ENCODE measurements at places on chromosomes 1 and 21.

DNA sequence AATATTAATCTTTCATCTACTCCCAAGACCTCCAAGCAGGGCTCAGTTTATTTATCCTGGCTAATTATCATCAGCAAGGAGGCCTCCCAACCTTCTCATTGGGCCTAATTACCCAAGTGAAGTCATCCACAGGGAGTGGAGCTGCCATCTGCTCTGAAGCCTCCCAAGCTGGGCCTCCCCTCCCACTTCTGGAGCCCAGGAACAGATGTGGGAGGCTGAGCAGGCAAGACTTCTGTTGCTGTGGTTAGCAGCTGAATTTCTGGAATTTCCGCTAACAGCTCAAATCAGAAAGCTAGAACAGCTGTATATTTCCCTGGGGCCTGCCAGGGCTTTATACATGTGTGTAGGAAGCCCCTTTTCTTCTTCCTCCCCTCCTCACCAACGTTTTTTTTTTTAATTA, 127.5 kb downstream of the UCK2 start:
- no peak for DNase-seq

GRCh38 chr1:1881727-1882126, 9.2 kb downstream of the GNB1 start:
- no peak for DNase-seq

GRCh38 chr1:105678334-105678733, 1378.1 kb upstream of the PRMT6 start:
- DNase-seq = no peak

DNA sequence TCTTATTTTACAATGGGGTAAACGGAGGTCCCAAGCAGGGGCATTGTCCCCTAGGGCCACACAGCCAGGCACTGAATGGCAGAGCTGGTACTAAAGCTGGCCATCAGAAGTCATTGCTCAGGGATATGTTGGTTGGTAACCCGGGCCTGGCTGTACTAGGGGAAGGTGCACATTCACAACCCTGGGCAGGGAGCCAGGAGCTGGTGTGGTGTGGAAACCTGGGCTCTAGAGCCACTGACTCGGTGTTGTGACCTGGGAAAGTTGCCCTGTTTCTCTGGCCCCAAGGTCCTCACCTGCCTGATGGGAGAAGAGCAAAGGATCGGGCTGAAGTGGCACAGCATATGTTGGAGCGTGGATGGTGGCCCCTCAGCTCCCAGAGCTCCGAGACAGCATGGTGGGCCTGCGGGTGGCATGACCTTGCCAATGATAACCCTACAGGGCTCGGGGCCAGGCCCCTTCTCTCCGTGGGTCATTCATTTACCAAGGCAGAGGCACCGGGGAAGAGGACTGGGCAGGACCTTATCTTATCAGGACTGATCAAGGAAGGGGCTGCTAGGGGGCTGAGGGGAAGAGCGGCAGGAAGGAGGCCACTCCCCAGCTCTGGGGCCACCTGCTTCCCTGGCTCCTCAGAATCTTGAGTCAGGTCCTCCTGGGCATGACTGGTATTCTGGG, 274.1 kb downstream of the TRABD2B start:
- DNase-seq = no peak

DNA sequence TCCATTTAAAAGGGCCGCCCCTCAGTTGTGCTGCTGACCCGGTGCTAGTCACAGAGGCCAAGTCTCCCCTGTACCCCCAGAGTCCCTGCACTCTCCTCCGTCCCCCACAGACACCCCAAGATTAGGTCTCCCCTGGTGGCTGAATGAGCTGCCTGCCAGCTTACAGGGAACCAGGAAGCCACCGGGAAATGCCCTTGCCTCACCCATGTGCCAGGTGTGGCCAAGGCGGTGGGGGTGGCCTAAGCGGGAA, 32.7 kb downstream of the HSPG2 start:
- DNase-seq = no peak

DNA sequence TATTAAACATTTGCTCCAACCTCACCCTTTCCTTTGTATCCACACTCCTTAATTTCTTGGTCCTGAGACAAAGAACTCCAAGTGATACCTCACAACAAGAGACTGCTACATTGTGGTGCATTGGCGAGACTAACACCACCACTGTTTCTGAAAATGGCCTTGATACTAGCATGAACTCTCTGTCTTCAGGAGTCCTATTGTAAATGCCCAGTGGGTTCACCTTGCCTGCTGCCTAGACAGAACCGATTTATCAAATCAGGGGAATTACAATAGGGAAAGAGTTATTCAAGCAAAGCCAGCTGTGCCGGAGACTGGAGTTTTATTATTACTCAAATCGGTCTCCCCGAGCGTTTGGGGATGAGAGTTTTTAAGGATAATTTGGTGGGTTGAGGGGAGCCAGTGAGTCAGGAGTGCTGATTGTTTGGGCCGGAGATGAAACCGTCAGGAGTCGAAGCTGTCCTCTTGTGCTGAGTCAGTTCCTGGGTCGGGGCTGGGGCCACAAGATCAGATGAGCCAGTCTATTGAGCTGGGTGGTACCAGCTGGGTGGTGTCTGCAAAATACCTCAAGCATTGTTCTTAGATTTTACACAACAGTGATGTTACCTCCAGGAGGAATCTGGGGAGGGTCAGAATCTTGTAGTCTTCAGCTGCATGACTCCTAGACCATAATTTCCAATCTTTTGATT, 83.1 kb downstream of the DESI2 start:
- no peak for DNase-seq

DNA sequence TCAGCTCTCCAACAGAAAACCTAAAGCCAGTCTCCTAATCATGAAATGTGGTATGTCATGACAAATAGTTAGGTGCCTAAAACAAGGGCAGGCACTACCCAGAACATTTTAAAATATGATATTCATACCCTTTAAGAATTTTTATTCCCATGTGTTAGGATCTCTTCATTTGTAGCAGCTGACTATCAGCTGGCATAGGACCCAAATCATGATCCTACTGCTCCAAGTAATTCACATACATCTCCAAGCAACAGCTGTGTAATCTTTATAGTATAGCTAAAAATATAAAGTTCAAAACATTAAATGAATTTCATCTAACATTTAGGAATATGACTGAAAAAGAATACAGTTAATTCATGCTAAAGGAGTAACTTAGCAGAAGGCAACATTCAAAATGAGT, 57.5 kb downstream of the ENAH start:
- no peak for DNase-seq

- no peak for DNase-seq
Observed at GRCh38 chr21:28872218-28872617, 120.5 kb downstream of the LTN1 start.

DNA sequence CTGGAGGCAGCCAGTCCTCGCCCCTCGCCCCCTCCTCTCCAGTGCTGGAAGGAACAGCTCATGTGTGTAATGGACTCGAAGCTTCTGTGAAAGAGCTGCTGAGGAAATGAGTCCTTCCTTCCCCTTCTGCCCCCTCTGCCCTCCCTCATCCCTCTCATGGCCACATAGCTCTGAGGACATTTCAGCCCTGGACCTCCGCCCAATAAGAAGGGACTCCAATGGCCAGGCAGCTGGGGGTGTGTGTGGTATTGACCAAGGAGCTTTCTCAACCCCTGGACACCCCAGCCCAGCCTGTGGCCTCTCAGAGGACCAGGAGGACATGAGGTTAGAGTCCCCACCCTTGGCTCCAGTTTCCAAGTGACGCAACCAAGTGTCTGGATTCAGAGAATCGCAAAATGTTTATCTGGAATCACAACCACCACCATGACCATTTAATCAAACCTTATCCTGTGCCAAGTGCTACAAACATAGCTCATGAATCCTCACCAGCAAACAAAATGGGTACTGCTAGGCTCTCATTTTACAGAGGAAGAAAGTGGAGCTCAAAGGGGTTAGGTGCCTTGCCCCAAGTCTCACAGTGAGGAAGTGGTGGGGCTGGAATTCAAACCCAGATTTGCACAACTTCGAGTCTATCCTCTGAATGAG, 47.8 kb upstream of the ECE1 start:
- no peak for DNase-seq

GRCh38 chr1:81549588-81550127, 251.1 kb upstream of the ADGRL2 start:
- DNase-seq = no peak

DNA sequence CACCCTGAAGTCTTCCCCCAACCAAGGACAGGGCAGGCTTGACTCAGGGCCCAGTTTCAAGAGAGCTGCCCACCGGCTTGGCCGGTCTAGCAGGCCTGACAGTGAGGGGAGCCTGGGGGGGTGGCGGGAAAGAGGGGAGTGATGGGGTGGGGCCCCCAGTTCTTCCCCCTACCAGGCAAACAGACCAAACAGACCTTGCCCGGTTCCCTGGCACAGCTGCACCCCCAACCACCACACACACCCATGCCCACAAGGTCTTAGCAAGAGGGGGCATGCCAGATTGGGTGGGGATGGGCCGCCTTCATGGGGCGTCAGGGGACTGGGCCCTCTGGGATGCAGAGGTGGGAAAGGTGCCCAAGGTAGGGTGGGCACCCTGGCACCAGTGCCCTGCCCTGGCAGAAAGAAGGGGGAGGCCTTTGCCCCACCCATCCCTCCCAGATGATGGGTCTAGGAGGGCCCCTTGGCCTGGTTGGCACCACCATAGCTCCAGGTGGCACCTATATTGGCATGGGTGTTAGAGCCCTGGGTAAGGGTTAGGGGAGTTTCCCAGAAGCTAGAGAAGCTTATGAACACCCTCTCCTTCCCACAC, 8.9 kb downstream of the ZBTB7B start:
- DNase-seq = no peak

DNA sequence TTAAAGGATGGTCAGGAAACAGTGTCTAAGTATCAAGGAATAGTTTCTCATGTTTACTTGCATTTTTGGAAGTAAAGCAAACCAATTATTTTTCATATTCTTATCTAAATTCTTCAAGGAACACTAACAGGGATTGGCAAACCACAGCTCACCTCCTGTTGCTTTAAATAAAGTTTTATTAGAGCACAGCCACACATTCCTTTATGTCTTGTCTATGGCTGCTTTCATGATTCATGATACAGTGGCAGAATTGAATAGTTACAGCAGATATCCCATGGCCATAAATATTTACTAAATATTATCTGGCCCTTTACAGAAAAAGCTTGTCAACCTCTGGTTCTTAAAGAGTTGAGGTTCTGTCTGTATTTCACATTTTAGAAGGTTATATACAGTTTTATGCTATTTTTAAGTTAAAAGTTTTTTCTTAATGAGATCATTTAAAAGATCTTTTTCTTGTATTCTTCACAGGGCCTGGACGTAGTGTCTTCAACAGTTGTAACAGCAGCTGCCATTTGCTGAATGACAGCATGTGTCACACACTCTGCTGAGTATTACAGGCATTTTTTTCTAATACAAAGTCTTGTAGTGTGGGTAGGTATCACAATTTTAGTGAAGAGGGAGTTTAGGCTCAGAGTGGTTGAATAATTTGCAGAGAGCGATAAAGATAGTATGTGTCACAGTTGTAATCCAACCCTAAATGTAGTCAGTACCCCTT, 2.6 kb downstream of the ZNF691 start:
- no peak for DNase-seq

- DNase-seq = no peak
Observed at GRCh38 chr1:61853583-61853982, 111.3 kb downstream of the PATJ start.

DNA sequence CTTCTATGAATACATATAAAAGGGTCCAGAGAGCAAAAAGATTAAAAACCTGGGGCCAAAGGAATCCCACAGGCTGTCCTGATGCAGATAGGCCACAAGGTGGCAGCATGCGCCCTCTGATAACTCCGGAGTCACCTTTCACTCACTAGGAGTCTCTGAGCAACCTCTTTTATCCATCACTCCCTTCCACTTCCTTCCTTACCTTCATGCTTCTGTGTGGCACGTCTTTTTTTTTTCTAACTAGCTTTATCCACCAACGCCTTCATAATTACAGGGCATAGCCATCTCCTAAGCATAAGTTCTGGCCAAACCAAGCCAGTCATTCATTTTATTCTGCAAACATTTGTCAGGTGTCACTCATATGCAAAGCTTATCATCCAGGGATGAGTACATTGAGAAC, 3.9 kb upstream of the PGLYRP4 start:
- DNase-seq = peak; percentile 29

DNA sequence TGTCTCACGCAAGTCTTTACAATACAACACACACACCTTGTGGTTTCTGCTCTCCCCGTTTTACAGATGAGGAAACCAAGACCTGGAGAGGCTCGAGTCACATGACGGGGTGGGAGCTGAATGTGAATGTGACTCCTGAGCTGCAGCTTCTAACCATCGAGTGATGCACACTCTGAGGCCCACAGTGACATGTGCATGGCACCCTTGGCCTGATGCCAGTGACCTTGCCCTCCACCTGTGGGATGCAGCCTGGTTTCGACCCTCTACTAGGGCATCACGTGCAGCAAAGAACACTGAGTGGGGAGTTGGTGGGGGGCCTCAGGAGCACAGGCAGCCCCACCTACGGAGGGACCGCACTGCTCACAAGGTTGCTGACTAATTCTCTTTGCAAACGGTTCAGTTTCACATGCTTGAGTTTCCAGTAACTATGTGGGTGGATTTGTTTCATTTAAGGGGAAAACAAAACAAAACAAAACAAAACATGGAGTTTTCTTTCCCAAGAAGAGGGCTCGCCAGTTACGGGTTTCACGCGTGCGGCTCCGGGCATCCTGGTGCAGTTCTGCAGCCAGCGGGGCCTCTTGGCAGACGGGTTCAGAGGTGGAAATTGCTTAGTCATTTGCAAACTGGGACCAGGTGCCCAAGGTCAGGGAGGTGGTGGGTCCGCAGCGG, 22.9 kb downstream of the SPSB1 start:
- DNase-seq = no peak

DNA sequence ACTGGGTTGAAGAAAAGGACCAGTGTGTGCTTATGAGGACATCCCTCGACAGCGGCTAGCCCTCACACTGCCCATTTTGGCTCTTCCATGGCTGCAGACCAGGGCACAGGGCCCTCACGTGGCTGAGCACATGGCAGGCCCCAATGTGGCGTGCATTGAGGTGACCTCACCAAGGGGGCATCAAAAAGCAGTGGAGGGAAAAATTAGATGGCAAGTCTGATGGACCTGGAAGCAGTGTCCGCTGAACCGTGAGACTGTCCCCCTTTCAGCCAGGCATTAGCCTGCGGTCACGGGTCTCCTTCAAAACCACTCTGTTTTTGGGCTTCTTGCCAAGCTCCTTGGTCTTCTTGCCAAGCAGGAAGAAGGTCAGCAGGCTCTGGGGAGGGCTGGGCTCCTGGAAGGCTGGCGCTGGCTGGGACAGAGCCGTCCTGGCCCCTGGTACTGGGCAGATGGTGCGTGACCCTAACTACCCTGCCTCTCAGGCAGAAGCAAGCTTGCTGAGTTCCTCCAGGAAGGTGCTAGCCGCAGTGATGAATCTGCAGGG, 30.8 kb downstream of the TRIM67 start:
- DNase-seq = no peak

DNA sequence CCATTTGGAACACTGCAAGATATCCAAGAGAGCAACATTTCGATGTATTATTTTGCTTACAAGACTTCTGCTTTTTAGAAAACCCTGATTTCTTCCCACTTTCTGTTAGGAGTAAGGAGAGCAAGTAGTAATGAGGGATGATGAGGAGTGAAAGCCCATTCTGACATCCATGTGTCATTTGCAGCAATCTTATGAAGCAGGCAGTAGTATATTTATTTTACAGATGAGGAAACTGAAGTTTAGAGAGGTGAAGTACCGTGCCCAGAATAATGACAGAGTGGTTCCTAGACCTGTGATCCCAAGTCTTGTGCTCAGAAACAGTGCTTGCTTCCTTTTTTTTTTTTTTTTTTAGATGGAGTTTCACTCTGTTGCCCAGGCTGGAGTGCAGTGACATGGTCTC, 7.1 kb upstream of the ZSCAN20 start:
- DNase-seq = no peak

- no peak for DNase-seq
Observed at GRCh38 chr1:181111559-181111958, 23.1 kb downstream of the IER5 start.

GRCh38 chr1:116909512-116910378, at the start of gene PTGFRN:
Gene PTGFRN (plus strand): TSS chr1:116909916. CDS start chr1:116910204, 288 bp downstream.
- peak; percentile 4 for DNase-seq

- DNase-seq = no peak
Observed at GRCh38 chr1:15693371-15693770, 9.3 kb downstream of the PLEKHM2 start.
